ENCODE measurements at places on chromosomes 5 and 9.

DNA sequence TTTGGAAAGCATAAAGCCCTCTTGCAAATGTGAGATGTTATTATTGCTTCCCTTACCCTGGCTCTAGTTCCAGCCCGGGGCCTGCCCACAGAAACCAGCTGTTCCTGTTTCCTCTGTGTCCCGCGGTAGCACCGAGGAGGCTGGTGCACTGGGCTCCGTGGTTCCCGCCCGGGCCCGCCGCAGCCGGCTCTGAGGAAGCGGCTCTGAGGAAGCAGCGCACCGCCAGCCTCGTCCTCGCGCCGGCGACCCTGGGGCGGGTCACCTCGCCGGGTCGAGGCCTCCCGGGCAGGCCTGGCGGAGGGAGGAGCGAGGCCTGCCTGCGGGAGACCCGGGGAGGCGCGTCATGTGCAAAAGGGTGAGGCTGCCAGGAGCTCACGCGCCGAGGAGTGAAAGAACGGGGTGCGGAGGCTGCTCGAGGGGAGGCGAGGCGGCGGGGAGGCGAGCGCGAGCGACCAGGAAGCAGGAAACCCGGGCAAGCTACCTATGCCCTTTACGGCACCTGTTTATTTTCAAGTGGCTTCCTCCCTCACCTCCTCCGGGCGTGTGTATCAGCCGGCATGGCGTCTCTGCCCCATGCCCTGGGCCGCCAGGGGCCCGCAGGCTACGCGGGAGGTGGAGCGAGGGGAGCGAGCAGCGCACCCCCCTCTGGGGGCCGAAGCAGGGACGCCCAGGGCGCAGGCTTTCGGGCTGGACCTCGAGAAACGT is 61.3 kb upstream of the MEGF10 start:
- DNase-seq, result no peak

- DNase-seq, result no peak
Observed at GRCh38 chr5:176861276-176861675, 37.9 kb downstream of the HK3 start.

DNA sequence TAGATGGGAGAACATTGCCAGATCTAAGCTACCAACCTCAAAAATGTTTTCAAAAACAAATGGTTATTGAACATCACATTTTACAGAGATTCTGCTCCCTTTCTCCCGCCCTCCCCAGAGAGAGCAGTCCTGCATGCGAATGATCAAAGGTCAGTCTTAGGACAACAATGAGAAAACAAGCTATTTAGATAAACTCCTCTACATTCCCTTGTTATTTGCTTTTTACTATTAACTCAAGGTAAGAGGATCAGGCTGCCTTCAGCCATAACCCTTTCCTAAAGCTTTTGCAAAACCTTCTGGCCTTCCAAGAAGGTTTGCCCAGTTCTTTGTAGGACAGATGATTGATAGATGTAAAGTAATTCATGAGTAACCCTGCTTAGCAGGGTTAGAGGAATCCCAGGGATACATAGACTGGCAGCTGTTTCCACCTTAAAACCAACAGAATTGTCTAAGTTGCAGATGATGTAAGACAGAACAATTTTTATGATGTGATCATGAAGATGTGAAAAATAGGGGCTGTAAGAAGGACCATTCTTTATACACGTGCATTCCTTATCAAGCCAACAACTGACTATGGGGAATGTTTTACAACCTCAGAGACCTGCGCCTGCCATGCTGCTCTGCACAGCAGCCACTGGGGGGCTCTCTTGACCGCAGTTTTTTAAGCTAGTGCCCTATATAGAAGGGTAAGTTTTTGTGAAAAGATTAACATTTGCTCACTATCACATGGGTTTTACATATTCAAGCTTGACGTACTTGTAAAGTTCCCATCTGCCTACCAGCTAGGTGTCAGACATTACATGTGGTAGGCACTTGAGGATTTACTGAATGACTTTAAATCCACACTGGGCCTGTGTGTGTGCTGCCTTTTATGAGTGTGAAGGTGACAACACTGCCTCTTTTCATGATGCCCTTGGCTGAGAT is 2.3 kb upstream of the ZNF782 start:
- peak; percentile 67 for DNase-seq

GRCh38 chr5:180040287-180041214 is 31.0 kb downstream of the RNF130 start:
- no peak for DNase-seq

DNA sequence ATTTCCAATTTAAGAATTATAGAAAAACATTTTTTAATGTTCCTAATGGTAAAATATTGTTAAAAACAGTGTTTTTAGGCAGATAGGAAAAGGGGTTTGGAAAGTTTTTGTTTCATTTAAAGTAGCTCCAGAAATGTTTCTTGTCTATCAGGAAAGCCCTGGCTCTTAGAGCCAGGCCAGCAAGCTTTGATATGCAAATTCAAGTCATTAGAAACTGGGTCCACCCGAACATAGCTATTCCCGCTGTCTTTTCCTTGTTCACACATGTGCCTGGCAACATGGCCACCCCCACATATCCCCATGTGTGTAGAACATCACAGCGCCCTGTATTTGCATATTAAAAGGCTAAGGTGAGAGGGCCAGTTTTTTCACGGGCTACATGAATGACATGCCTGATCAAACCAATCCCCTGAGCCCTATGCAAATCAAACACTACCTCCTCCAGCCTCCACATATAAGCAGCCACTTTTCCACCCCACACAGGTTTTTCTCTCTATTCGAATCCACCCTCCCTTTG is 925.3 kb upstream of the CDH10 start:
- no peak for DNase-seq

DNA sequence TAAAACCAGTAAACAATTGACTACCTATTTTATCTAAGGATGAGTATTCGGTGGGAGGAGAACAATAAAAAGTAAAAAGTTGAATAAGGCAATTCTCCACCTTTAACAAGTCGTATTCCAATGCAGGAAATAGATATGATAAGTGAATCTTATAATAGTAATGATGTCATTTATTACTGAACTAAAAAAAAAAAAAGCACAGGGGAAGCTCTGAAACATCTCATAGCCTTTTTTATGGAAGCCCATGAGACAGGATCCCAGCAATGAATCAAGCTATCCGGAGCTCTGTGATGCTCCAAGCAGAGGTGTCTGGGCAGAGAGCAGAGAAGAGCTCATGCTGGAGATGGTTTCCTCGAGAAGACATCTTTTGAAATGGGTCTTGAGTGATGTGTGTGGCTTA is 376.0 kb downstream of the ICE1 start:
- DNase-seq, result no peak

GRCh38 chr9:3468421-3469205 is 57.2 kb downstream of the RFX3 start:
- no peak for DNase-seq

- DNase-seq, result peak; percentile 79
Observed at GRCh38 chr9:127451858-127452656, 747 bp downstream of the LRSAM1 start.

- no peak for DNase-seq
Observed at GRCh38 chr5:59401637-59402036, 491.9 kb downstream of the PDE4D start.

GRCh38 chr9:131100445-131100844 is 4.1 kb downstream of the AIF1L start:
- no peak for DNase-seq

GRCh38 chr9:113991714-113992113 is 86.4 kb downstream of the AMBP start:
- DNase-seq, result no peak

GRCh38 chr5:132059696-132060500 is 557 bp upstream of the IL3 start:
- DNase-seq, result no peak

DNA sequence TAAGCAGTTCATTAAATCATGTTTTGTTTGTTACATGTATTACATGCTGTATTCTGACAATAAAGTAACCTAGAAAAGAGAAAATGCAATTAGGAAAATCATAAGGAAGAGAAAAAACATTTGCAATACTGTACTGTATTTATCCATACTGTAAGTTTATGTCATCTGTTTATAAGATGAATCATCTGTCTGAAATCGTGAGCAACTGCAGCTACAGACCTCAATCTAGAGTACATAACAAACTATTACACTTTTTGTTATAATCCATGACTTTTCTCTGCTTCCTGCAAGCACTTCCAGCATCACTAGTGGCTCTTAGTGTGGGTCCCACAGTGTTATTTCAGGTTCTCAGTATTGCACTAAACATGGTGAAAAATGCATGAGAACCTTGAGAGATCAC is 144.4 kb upstream of the NR4A3 start:
- no peak for DNase-seq

DNA sequence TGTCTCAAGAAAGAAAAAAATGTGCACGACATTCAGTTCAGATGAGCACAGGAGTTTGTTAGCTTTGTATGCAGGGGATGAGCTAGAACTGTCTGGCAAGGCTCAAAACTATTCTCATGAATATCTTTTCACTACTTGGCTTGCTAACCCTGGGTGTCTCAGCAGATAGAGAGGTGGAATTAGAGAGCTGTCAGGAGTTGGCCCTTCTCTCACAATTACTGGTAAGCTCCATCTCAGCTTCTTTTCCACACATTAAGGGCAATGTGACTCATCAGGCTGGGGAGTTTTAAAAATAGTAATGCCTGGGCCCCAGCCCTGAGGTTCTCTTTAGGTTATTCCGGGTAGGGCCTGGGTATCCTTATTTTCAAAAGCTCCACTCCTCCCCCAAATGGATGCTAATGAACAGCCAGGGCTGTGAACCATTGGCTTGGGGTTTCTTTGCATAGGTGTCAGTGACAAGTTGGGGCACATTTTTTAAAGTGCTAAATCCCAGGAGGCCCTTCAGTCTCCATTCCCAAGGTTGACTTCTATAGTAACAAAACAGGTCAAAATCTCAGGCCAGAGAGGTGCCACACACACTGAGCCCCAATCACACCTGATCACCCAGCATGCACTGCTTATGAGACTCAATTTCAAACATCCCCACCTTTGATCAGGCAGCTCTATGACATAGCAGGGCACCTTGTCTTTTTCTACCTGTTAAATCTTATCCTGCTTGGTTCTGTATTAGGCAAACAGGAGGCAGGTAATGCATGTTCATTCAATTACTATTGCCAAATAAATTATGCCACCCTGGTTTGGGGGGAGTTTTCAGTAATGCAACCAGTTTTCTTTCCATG is 239.7 kb upstream of the DAP start:
- DNase-seq, result no peak

GRCh38 chr5:61293873-61294272 is 38.2 kb upstream of the ZSWIM6 start:
- DNase-seq, result no peak

DNA sequence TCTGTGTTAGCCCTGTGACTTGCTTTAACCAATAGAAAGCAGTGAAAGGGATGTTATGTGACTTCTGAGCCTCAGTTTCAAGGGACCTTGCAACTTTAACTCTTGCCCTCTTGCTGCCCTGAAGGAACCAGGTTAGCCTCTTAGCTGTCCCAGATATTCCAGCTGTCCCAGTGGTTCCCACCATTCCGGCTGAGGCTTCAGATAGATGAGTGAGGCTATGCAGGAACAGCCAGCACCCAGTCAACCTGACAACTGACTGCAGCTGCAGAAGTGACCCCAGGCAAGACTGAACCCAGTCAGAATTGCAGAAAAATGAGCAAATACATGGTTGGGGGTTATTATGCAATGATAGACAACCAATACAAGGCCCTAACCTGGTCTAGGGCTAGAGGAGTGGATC is 10.4 kb upstream of the CDC23 start:
- no peak for DNase-seq

GRCh38 chr5:36724467-36725332 is 118.3 kb downstream of the SLC1A3 start:
- DNase-seq, result peak; percentile 71

- no peak for DNase-seq
Observed at GRCh38 chr9:69071059-69071458, 35.5 kb downstream of the FXN start.

- no peak for DNase-seq
Observed at GRCh38 chr5:171692107-171692506, 93.5 kb upstream of the SMIM23 start.

- no peak for DNase-seq
Observed at GRCh38 chr5:88226881-88227450, 41.7 kb downstream of the TMEM161B start.

DNA sequence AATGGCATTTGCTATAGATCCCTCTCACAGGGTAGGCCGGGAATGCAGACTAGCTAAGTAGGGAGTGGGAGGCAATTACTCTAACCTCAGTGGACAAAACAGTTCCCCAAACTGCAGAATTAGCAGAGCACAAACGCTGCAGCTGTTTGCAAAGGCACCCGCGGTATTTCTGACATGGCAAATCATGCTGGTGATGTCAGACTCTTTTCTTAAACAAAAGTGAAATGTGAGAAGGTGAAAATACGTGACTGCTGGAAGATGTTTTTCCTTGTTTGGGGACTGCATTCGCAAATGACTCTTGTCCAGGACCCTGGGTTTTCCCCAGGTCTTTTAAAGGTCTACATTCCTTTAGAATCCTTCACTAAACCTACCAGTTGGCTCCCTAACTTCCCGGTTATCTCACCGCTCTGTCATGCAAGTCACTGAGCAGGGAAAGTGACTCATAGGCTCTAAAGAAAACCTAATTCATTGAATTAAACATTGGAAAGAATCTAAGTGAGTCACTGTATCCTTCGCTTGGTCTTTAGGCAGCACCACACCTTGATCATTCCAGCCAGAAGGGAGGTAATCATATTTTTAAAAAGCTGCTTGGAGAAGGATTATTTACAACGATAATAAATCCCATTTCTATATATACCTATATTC is 91.5 kb upstream of the DNAH5 start:
- DNase-seq, result no peak

DNA sequence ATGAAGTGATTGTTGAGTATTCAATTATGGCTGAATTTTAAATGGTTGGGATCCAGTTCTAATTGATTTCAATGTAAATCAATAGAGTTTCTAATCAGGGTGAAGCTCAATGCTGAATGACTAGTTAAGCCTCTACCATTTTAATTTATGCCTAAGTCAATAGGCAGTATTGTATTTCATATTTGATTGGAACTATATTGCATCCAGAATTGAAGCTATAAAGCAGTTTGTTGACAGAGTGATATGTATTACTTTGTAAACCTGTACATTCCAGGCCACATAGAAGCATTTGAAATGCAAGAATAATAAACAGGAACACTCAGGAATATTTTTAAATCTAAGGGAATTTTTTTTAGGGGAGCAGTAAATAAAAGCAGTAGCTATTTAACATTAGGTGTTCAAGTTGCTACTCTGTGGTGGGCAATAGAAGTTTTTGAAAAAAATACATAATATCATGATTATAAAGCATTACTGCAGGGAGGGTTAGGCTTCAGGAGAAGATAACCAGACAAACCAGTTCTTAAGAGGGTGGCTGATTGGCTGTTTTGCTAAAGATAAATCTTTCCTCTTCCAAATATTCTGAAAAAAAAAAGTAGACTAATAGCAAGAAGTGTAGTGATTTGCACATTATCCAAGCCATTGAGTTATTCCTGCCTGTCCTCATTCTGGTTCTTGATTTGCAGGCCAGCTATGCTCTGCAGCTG is 492.0 kb upstream of the MEF2C start:
- DNase-seq, result no peak

DNA sequence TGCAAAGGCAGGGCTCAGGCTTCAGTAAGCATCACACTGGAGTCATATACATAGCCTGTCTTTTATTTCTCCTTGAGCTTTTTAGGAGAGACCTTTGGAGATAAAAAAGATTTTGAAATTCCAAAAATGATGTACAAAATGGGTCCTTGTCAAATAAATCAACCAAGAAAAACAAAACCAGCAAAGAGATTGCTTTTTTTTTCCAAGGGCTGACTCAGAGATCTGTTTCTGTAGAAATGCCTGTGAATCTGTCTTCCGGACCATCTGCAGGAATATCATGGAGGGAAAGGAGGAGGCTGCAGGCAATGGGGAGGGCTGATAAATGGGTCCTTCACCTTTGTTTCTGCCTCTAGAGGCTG is 77.4 kb downstream of the SLIT3 start:
- no peak for DNase-seq
